Ureter (tissue), 1 donor: ENCODE measurements at places on chromosomes 1 and 21.

- DNase-seq: no peak
These were observed 5.3 kb upstream of the LRRC8C start for GRCh38 chr1:89627596-89627962.

GRCh38 chr1:15008783-15009729 lies 144.5 kb upstream of the TMEM51 start:
- no peak for DNase-seq

DNA sequence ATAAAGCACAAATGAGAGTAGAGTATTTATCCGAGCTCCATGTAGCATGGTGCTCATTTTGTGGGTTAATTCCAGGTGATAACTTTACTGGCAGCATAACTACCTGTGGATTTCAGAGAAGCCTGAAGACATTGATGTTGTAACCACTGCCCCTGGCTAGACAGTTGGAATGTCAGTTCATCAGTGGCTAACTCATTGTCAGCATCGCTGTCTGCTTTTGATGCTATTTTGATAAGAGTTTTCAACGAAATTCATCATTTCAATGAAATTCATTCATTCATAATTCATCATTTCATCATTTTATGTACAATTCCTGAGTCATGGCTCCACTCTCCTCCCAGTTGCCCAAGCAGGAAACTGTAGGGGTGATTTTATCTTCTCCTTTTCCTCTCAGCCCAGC lies 34.4 kb downstream of the HSD3B1 start:
- no peak for DNase-seq

- DNase-seq: peak; percentile 59
These were observed 3.2 kb downstream of the MYBPH start for GRCh38 chr1:203172184-203173010.

GRCh38 chr1:191886977-191887376 lies 271.3 kb upstream of the RGS18 start:
- DNase-seq: no peak

DNA sequence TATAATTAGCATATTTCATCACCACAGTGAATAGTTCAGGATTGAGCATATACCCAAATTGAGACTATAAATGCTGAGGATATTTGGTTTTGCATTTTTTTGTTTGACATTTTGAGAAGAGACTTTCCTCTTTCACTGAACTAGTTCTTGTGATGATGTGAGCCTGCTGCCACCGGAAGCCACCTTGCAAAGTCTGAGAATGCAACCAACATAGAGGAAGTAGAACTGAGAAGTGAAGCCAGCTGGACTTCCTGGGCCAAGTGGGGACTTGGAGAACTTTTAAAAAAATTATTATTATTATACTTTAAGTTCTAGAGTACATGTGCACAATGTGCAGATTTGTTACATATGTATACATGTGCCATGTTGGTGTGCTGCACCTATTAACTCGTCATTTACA lies 102.3 kb downstream of the RPE65 start:
- no peak for DNase-seq

GRCh38 chr21:42079008-42079938 lies 8.2 kb downstream of the UMODL1 start:
- no peak for DNase-seq

GRCh38 chr1:30857964-30858363 lies 50.6 kb downstream of the SDC3 start:
- DNase-seq: no peak

DNA sequence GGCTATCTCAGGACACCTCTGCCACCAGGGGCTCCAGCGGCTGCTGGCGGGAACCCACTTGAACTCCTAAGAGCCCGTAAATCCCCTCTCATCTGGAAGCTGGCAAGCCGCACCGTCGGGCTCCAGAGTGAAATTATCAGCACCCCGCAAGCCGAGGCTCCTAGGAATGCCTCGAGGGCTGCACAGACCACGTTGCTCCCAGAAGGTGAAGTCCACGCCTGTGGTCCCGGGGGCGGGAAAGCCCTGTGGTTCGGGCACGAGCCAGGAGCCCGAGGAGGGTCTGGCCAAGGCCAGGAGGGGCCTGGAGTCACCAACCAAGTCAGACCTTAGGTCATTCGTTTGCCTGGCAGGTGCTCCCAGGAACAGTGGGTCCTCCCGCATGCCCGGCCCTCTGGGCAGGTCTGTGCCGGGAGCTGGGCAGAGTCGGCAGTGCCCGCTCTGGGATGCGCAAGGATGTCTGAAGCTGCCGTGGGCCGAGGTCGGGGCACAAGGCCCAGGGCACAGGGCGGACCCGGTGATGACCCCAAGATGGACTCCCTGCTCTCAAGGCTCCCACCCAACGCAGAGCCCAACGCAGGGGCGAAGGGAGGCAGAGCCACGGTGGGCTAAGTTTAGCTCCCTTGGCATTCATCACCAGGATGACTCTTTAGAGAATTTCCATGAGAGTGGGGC lies 8.9 kb downstream of the ACTRT2 start:
- DNase-seq: no peak

- DNase-seq: no peak
These were observed 1.3 kb upstream of the PEX10 start for GRCh38 chr1:2413495-2414296.

- DNase-seq: no peak
These were observed 184.5 kb downstream of the RGS7 start for GRCh38 chr1:241172486-241172885.

- no peak for DNase-seq
These were observed 12.3 kb downstream of the LAPTM5 start for GRCh38 chr1:30745156-30745833.

- no peak for DNase-seq
These were observed 3.9 kb upstream of the CDC42 start for GRCh38 chr1:22048351-22049192.

DNA sequence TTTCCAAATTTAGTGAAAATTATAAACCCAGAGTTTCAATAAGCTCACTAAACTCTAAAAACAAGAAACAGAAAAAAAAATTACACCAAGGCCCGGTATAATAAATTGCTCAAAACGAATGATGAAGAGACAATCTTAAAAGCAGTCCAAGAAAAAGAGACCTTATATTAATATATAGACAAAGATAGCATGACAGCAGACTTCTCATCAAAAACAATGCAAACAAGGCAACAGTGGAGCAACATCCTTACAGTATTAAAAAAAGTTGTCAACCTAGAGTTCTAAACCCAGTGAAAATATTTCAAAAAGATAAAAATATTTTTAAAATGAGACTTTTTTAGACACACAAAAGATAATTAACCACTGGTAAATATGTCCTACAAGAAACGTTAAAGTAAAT lies 46.7 kb downstream of the KIFAP3 start:
- DNase-seq: no peak

DNA sequence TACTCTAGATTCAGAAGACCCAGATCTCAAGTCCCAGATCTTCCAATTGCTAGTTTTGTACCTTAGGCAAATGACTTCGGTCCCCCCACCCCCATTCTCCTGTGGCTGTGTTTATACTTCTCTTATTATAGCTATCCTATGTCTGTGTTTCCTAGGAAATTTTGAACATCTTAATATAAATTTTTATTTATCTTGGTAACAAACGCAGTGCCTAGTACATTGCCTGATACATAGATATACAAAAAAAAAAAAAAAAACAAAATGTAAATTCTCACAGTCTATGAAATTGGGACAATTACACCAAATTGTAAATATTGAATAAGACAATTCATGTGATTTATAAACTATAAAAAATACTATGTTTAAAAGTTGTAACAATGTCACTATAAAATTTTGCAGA lies 84.1 kb upstream of the SLC44A3 start:
- DNase-seq: no peak

- DNase-seq: no peak
These were observed 73.5 kb upstream of the NGF start for GRCh38 chr1:115411371-115412063.

DNA sequence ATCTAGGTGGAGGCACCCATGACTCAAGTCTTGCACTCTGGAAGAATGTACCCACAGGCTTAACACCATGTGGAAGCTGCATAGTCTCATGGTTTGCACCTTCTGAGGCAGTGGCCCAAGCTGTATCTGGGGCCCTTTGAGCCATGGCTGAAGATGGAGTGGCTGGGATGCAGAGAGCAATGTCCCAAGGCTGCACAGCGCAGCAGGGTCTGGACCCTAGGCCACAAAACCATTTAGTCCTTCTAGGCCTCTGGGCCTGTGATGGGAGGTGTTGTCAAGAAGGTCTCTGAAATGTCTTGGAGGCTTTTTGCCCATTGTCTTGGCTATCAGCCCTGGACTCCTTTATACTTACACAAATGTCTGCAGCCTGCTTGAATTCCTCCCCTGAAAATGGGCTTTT lies 21.4 kb upstream of the FCRL3 start:
- no peak for DNase-seq

DNA sequence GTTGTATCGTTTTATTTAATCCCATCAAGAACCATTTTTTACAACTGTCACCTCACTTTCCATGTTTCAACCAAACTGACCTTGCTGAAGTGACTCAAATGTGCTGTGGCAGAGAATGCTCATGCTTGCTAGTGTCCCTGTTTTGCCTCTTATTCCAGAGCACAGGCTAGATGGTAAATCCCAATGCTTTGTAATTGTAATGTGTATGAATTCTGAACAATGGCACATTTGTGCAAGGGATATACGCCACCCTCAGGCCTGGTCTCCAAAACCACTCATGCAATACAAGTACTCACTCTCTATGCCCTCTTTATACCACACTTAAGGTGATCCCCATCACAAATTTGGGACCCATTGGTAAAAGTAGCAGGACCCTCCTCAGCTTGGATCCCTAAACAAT lies 313.6 kb downstream of the HHIPL2 start:
- DNase-seq: no peak

DNA sequence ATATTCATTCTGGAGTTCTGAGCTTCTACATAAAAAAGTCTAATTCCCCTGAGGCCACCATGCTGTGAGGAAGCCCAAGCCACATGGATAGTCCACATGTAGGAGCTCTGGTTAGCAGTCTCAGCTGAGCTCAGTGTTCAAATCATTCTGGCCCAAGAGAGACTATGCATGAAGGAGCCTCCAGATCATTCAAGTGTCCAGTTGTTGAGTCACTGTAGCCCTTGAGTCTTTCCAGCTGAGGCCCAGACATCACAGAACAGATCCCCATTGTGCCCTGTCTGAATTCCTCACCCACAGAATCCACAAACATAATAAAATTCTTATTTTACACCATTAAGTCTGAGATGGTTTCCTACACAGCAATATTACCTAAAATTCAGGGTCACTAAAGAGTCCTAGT lies 107.0 kb upstream of the NGF start:
- no peak for DNase-seq

- no peak for DNase-seq
These were observed 3.4 kb downstream of the SLC26A9 start for GRCh38 chr1:205939690-205940330.
